ENCODE measurements at places on chromosomes 1 and 21.

GRCh38 chr1:221025956-221026355 lies 146.7 kb downstream of the HLX start:
- DNase-seq = no peak

DNA sequence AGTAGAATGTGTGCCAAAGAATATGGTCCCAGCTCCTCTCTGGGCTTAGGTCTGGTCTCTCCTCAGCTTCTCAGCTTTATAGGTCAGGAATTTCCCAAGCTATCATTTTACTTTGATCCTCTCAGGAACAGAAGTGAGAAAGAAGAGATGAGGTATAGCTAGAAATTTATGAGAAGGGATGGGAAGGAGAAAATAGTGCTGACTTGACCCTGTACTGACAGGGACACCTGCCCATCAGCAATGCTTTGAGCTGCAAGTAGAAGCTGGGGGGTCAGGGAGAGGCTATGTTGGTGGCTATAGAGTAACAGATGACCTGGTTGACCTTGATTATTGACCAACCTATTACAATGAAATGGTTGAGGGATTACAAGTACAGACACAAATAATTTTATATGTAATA lies 75.0 kb downstream of the XCL2 start:
- no peak for DNase-seq

GRCh38 chr1:35261412-35262120 lies 6.9 kb upstream of the ZMYM4 start:
- DNase-seq = no peak

DNA sequence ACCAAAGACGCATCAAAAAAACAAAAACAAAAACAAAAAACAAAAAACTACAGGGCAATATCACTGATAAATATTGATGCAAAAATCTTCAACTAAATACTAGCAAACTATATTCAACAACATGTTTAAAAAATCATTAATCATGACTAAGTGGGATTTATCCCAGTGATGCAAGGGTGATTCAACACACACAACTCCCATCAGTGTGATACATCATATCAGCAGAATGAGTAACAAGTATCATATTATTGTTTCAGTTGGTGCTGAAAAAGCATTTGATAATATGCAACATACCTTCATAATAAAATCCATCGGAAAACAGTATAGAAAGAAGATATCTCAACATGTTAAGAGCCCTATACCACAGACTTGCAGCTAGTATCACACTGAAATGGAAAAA lies 953.0 kb downstream of the AMY1C start:
- DNase-seq = no peak

DNA sequence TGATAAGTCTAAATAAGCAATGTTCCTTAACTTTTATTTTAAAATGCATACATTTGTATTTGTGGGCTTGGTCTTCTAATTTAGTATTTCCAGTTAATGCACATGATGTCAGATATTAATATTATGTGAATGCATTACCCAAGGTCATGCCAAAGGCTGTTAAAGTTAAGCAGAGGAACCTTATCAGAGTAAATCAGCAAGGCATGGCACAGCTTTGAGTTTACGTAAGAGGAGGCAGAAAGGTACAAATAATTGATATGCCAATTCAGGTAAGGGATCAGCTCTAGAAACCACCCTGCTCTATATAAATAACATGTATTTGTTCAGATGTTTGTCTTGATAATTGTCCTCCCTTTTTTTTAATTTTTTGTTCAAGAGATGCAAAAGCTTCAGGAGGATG lies 64.5 kb upstream of the CHRM3 start:
- DNase-seq = no peak

- DNase-seq = no peak
Observed at GRCh38 chr1:156851779-156852417, 7.0 kb downstream of the INSRR start.

DNA sequence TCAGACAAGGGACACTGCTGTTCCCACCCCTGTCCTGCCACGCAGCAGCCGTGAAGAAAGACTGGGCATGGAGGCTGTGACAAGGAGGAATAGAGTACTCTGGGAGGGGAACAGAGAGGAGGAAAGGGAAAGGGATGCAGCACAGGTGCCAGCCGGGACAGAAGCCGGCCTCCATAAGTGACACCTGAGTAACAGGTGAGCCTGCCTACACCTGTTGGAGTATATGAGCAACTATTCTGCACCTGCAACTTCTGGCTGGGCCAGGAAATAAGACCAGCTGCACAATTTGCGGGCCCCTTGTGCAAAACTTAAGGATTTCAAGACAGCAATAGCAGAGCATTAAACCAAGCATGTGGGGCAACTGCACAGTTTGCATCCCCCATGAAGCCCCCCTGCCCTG lies 72.5 kb upstream of the GOLT1A start:
- no peak for DNase-seq

Data from RWPE2 (cell line).